Activated naive CD4-positive, alpha-beta T cell treated with anti-CD3 and anti-CD28 coated beads, Interleukin-2, amount 10 ng/mL, durations not matched to agents 7 days and 5 days (primary cell): ENCODE measurements at places on chromosomes 4 and X.

- no peaks in the 10 kb centered on the region for H3K4me1 ChIP-seq
- H3K4me3 ChIP-seq = no peak overlapping the region
- DNase-seq = no peak
- no peaks in the 10 kb centered on the region for H3K27me3 ChIP-seq
These were observed 139.2 kb downstream of the PCDH18 start for GRCh38 chr4:137393044-137393443.

DNA sequence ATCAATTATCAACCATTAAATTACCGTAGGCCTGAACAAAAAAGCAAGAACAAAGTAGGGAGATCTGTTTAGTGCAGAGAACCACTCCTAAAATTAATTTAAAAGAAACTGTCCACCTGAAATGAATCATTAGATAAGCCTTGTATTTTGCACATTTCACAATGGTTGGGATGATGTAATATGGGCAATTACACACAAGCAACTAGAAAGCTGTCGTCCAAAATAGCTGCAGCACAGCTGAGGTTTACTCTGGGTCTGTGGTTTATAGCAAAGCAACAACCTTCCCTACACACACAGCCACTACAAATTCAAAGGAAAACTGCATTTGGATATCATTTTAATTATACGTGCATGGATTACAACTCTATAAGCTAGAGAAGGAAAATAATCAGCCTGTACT, 28.5 kb downstream of the PCDH19 start:
- no peaks in the 10 kb centered on the region for H3K36me3 ChIP-seq
- DNase-seq = no peak
- H3K27me3 ChIP-seq = no peaks in the 10 kb centered on the region
- no peak overlapping the region for H3K27ac ChIP-seq

- H3K4me1 ChIP-seq = no peaks in the 10 kb centered on the region
- H3K36me3 ChIP-seq = peaks cover 30% of the 10 kb centered on the region
- no peak overlapping the region for H3K27ac ChIP-seq
- no peaks in the 10 kb centered on the region for H3K27me3 ChIP-seq
- no peak overlapping the region for H3K4me3 ChIP-seq
These were observed 28.1 kb downstream of the ZNF81 start for GRCh38 chrX:47864785-47865184.

DNA sequence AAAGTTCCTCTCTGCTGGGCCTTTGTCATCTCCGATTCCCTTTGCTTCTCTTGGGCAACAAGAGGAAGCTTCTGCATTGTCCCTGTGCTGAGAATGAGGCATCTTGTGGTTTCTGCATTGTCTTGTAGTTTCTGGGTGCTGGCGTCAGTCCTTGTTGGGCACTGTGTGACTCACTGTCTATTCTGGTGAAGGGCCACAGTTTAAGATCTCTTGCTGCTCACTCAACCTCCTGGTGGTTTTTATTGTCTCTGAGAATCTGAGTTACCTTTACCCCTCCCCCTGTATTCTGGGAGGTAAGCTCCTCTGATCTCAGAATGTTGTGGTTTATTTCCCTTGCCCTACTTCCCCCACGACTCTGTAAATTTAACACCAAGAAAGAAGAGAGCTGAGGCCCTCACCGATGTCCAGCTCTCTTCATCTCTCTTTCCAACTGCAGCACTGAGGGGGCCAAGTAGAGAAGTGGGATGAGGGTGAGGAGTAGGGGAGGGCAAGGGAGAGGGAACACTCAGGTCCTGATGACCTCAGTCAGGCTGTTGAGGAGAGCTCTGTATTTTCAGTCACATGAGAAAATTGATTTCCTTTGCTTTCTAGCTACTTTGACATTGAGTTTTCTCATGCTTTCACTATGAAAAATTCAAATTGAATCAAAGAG, 441.6 kb upstream of the PITX2 start:
- DNase-seq = no peak
- H3K36me3 ChIP-seq = no peaks in the 10 kb centered on the region
- H3K4me1 ChIP-seq = no peaks in the 10 kb centered on the region
- H3K27me3 ChIP-seq = no peaks in the 10 kb centered on the region
- no peak overlapping the region for H3K27ac ChIP-seq

DNA sequence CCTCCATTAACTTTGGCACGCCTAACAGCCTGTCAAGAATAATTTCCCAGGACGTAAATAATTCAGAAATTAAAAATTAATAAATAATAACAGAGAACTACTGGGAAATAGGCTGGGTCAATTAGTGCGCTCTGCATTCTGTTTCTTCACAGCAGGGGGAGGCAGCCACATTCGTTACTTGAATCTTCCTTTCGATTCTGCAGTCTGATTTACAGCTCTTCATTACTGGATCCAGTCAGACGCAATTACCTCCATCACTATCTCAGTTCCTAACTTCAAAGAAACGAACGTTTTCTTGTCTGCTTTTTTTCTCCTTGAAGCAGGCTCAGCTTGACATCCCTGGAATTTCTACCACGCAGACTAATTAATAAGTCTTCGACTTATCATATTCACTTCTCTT, 9.0 kb upstream of the RPL34 start:
- H3K36me3 ChIP-seq = peaks cover 17% of the 10 kb centered on the region
- H3K27ac ChIP-seq = no peak overlapping the region
- H3K4me3 ChIP-seq = peak overlapping the region; percentile 14
- DNase-seq = no peak
- H3K27me3 ChIP-seq = no peaks in the 10 kb centered on the region
- peaks cover 8% of the 10 kb centered on the region for H3K4me1 ChIP-seq
